Muscle of arm (tissue), 14 donors: ENCODE measurements at places on chromosomes 6 and 20.

GRCh38 chr6:86888301-86888700 is 49.0 kb upstream of the HTR1E start:
- no peak for DNase-seq

- DNase-seq: no peak
Observed at GRCh38 chr6:106811088-106811686, 163.3 kb downstream of the CD24 start.

- peak; percentile 63 for DNase-seq
Observed at GRCh38 chr6:146543940-146544615, 445 bp downstream of the RAB32 start.

DNA sequence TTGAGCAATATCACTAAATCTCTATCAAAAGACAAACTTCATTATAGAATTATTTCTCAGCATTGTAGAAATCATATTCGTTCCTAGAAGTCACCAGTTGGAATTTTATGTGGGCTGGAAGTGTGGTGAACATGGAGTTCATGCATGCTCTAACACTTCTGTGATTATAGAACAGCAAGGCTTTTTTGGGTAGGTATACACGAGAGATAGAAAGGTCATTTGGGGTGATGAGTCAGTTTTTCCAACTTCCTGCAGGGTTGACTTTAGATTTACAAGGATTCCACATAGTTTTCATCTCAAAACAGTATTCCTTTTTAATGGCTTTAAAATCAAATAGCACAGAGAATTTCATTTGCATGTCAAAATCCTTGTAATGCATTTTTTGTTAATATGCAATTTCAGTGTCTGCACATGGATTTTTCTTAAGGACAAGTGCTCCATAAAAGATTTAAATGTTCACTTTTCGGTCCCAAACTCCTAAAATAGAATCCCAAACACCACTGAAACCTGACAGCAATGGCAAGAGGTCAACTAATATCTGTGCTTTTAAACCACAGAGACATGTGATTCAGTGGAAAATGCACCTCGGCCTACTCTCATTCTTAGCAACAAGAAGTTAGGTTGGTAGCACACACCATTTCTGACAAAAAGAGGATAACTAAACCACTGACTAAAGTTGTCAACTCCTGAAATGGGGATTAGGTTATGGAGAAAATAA is 211.0 kb downstream of the MOXD1 start:
- no peak for DNase-seq

GRCh38 chr20:21936261-21936660 is 230.8 kb downstream of the PAX1 start:
- DNase-seq: no peak

DNA sequence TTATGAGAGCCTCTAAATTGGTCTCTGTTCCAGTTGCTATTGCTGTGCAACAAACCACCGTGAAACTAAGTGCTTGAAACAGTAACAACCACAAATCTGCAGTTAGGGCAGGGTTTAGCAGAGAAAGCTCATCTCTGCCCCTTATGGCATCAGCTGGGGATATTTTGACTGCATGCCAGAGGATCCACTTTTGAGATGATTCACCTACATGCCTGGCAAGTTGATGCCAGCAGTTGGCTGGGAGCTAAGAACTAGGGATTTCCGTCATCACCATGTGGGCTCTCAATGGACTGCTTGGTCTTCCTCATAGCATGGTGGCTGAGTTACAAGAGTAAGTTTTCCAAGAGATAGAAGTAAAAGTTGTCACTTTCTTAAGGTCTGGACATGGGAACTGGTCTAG is 35.1 kb downstream of the PLCB4 start:
- DNase-seq: no peak

DNA sequence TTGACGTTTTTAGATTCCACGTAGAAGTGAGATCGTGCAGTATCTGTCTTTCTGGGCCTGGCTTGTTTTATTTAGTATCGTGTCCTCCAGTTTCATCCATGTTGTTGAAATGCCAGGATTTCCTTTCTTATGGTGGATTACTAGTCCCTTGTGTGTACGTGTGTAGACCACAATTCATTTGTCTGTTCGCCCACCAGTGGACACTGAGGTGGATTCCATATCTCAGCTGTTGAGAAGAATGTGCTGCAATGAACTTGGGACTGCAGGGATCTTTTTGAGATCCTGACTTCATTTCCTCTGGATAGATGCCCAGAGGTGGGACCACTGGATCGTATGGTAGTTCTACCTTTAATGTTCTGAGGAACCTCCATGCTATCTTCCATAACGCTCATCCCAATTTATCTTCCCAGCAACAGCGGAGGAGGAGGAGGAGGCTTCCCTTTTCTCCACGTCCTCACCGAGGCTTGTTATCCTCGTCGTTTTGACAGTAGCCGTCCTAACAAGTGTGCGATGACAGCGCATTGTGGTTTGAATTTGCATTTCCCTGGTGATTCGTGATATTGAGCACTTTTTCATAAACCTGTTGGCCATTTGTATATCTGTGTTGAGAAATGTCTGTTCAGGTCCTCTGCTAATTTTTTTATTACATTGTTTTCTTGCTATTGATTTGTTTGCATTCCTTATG is 62.4 kb downstream of the CDH4 start:
- no peak for DNase-seq

DNA sequence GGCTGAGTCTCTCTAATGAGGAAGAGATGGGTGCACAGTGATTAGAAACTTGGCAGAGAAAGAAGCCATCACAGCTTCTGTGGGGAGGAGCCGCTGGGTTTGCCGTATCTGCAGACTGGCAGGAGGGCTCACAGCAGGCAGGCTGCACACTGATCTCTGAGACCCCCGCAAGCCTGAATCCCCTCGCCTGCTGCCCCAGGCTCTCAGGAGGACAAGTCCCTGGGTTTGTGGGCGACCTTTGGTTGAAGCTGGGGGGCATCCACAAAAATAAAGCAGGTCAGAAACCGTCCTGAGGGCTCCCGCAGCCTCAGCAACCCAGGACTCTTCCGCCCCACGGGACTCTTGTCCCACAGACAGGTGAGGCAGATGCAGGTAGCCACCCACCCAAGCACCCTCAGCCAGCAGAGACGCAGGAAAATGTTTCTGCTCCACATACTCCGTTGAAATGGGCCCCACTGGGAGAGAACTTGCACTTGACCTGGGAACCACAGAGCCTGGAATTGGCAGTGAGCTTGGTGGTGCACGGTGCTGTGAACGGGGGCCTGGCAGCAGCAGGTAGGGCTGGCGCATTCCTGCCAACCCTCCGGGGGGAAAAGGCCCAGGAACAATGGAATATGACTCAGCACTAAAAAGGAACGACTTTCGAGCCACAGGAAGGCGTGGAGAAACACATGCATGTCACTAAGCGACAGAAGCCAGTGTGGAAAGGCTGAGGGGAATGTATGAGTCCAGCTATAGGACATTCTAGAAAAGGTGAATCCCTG is 89.9 kb downstream of the YTHDF1 start:
- no peak for DNase-seq

- no peak for DNase-seq
Observed at GRCh38 chr6:113884011-113884410, 26.9 kb downstream of the MARCKS start.
